Activated CD8-positive, alpha-beta memory T cell treated with anti-CD3 and anti-CD28 coated beads, Interleukin-2, amount 10 ng/mL, durations not matched to agents 7 days and 5 days (primary cell): ENCODE measurements at places on chromosomes 1 and 21. TPM values are rescaled to one million over a fixed set of nuclear protein-coding genes. Genes with fewer than 3 reads are reported as not detected.
A peak's percentile ranks its signal among the peaks of the same experiment; 100 is the strongest.

DNA sequence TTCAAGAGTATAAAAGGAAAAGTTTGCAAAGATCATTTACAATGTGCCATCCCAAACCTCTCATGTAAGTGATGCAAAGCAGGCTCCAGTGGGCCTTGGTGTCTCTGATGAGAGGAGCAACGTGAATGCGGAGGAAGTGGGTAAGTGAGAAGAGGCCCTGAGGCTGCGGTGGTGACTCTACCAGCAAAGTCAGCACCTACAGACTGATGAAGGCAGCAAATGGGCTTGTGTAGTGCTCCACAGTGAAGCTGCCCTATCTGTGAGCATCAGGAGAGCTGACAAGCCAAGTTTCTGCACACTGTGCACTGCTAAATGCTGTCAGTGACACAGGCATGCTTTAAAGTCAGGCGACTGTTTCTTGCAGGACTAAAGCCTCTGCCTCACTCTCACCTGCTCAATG lies 15.6 kb upstream of the RAP1A start:
- H3K27me3 ChIP-seq, result no peaks in the 10 kb centered on the region
- peaks cover 13% of the 10 kb centered on the region for H3K36me3 ChIP-seq
- H3K4me1 ChIP-seq, result peaks cover 77% of the 10 kb centered on the region
- H3K4me3 ChIP-seq, result peak overlapping the region; percentile 56

DNA sequence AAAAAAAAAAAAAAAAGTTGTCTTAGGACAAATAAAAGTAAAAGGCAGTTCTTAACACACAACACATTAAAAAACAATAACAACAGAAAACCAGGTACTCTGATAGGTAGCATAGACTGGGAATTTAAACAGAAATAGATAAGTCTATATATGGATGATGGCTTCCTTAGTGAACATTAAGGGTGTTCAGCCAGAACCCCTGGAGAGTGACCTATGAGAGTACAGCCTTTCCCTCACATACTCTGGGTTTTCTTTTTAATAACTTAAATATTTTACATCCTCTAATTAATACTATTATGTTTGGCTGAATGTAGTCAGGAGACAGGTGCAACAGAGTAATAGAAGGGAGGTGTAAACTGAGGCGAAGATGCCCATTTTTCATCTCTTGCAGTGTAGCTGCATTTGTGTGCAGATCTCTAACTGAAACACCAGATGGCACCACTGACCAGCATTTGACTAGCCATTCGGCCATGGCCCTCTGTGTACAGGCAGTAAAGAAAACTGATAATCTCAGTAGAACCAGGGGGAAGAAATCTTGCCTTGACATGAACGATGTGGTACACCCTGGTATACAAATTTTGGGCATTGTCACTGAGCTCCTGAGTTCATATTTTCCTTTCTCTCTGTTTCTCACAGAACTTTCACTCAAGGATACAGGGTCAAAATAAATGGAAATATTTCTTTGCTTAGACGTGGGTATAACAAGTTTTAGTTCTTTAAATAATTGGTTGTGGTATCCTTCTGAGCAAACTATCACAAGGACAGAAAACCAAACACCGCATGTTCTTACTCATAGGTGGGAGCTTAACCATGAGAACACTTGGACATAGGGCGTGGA lies 7.6 kb downstream of the TTF2 start:
- H3K4me3 ChIP-seq, result no peak overlapping the region
- H3K27ac ChIP-seq, result peak overlapping the region; percentile 20
- peak; percentile 58 for DNase-seq
- H3K27me3 ChIP-seq, result no peaks in the 10 kb centered on the region

GRCh38 chr21:29145354-29145782 lies 14.9 kb downstream of the MAP3K7CL start:
- peaks cover 15% of the 10 kb centered on the region for H3K4me1 ChIP-seq
- no peak overlapping the region for H3K27ac ChIP-seq
- no peak overlapping the region for H3K4me3 ChIP-seq
- no peak for DNase-seq

GRCh38 chr1:42380586-42381279 lies at the start of gene RIMKLA:
Gene RIMKLA, plus strand, starts transcription at chr1:42380792. Its CDS starts 143 bp downstream, at chr1:42380935.
- no peaks in the 10 kb centered on the region for H3K36me3 ChIP-seq
- H3K4me1 ChIP-seq, result peaks cover 11% of the 10 kb centered on the region
- H3K4me3 ChIP-seq, result peak within 1 kb of the TSS; percentile 74

- peak; percentile 77 for DNase-seq
- H3K4me3 ChIP-seq, result peak overlapping the region; percentile 63
- H3K27me3 ChIP-seq, result peaks cover 36% of the 10 kb centered on the region
These were observed 898 bp upstream of the TMEM200B start for GRCh38 chr1:29124366-29125236.

The PLA2G2F gene
- total RNA-seq, result not detected
